IPS DF 6.9 (cell line): ENCODE measurements at places on chromosomes 1 and 21.

DNA sequence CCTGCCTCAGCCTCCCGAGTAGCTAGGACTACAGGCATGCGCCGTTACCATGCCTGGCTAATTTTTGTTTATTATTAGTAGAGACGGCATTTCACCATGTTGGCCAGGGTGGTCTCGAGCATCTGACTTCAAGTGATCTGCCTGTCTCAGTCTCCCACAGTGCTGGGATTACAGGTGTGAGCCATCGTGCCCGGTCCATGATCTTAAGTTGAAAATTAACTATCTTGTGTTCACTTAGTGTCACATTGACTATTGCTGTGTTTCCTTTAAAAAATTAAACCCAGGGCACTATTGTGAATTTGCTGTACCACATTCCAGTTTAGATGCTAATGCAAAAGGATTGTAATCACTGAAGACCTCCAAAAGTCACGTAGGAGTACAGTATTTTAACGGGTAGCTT lies 14.1 kb downstream of the CMPK1 start:
- no peaks in the 10 kb centered on the region for H3K4me1 ChIP-seq
- no peaks in the 10 kb centered on the region for H3K27me3 ChIP-seq
- H3K27ac ChIP-seq = no peak overlapping the region

DNA sequence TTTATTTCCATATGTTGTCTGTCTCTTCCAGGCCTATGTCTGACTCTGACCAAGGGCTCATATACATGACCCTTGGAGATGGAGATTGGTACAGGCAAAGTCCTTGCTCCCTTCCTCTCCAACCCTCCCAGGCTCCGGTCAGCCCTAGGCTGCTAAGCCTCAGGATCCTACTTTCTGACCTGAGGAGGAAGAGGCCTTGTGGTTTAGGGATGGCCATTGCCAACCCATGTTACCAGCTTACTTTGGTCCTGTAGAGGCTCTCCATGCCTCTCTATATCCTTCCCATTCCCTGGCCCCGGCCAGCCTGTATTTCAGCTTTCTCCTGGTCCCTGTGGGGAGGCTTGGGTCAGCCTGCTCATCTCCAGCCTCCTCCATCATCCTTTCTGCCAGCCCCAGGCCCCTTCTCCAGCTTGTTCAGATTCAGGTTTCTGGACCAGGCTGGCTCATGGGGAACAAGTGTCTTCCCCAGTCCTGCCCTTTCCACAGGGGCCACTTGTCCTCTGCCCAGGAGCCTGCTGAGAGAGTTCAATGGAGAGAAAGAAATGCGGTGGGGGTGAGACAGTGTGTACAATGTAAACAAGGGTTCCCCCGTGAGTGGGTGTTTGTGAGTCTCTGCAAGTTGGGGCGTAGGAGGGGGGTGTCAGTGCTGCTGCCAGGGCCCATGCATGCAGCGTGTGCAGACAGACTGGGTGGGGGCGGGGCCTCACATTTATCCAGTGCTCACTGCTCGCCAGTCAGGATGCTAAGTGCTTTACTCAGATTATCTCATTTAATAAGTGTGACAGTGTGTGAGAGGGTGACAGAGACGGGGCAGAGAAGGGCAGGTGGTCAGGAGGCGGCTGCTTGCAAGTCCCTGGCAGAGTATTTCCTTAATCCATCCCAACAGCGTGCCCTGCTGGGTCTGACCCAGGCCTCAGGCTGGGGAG lies 31.3 kb upstream of the FOXO6 start:
- no peaks in the 10 kb centered on the region; the same call in 1 of the 2 replicates for H3K4me1 ChIP-seq
- H3K36me3 ChIP-seq = no peaks in the 10 kb centered on the region
- H3K4me3 ChIP-seq = no peak overlapping the region
- DNase-seq = no peak
- no peaks in the 10 kb centered on the region for H3K27me3 ChIP-seq

GRCh38 chr1:222739929-222740328 lies 2.9 kb downstream of the FAM177B start:
- H3K4me1 ChIP-seq = peaks cover 2% of the 10 kb centered on the region
- no peak overlapping the region for H3K4me3 ChIP-seq
- H3K27me3 ChIP-seq = no peaks in the 10 kb centered on the region
- no peak overlapping the region for H3K27ac ChIP-seq

DNA sequence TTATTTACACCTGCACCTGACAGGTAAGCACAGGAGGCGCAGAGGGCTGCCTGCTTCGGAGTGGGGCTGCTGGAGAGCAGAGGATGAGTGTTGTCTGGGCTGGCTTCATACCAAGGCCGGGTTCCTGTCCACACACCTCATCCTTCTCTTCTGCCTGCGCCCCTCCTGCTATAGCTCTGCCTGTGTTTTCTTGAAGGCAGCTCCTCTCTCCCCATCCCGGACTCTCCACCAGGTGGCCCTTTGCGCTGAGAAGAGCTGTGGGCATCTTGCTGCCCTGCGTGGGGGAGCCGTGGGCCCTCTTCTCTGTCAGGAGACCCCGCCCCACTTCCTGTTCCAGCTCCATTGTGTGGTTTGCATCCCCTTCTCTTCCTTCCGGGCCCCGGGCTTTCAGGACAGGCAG lies 35.0 kb downstream of the ARHGEF10L start:
- H3K4me1 ChIP-seq = peaks cover 27% of the 10 kb centered on the region
- no peak overlapping the region for H3K27ac ChIP-seq
- DNase-seq = no peak

DNA sequence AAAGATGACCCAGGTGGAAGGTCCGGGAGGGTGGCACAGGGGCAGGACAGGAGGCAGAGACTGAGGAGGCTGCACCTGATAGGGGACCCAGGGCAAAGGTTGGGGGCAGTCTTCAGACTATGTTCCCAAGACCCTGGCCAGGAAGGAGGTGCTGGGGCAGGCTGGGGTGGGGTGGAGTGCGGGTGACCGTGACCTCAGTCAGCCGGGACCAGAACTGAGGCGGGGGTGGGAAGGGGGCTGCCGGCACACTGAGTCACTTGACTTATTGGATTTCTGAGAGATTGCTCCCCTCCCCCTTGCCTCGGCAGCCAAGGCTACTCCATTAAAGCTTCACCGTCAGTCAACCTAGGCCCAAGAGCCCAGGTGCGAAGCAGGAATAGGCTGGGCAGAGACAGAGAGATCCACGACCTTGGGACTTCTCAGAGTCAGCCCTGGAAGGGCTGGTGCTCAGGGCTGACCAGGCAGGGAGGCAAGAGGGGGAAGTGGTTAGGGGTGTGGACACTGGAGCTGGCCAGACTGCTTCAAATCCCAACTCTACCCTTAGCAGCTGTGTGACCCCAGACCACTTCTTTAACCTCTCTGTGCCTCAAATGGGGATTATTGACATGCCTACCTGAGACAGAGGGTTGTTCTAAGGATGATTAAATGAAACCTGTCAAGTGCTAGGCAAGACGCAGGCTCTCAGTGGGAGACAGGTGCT lies 47.9 kb upstream of the LAPTM5 start:
- DNase-seq = no peak
- no peaks in the 10 kb centered on the region for H3K27me3 ChIP-seq
- H3K36me3 ChIP-seq = no peaks in the 10 kb centered on the region
- no peak overlapping the region for H3K27ac ChIP-seq
- no peak overlapping the region for H3K4me3 ChIP-seq

- no peak for DNase-seq
- H3K27ac ChIP-seq = no peak overlapping the region
- H3K36me3 ChIP-seq = no peaks in the 10 kb centered on the region
- no peaks in the 10 kb centered on the region; the same call in 1 of the 2 replicates for H3K4me1 ChIP-seq
- H3K4me3 ChIP-seq = no peak overlapping the region
- no peaks in the 10 kb centered on the region for H3K27me3 ChIP-seq
Observed at GRCh38 chr1:167871331-167871730, 42.6 kb downstream of the ADCY10 start.

DNA sequence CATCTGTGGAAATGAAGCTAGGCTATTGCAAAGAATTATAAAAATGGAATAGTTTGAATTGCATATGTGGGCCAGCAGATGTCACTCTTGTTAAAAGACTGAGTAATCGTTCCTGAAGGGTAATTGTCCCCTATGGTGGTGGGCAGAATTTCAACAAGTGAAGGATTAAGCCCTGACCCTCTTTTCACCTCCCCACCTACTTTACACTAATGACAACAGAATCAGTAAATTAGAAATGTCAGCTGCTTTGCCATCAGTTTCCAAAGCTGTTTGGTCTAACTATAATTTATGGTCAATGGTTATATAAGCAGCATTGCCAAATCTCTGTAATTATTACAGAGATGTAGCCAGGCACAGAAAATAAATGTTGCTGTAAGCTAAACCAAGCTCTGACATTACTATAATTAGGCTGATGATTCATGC lies 898.6 kb downstream of the AMY1C start:
- H3K27me3 ChIP-seq = no peaks in the 10 kb centered on the region
- no peak overlapping the region for H3K27ac ChIP-seq
- H3K36me3 ChIP-seq = no peaks in the 10 kb centered on the region
- H3K4me3 ChIP-seq = no peak overlapping the region
- H3K4me1 ChIP-seq = no peaks in the 10 kb centered on the region

DNA sequence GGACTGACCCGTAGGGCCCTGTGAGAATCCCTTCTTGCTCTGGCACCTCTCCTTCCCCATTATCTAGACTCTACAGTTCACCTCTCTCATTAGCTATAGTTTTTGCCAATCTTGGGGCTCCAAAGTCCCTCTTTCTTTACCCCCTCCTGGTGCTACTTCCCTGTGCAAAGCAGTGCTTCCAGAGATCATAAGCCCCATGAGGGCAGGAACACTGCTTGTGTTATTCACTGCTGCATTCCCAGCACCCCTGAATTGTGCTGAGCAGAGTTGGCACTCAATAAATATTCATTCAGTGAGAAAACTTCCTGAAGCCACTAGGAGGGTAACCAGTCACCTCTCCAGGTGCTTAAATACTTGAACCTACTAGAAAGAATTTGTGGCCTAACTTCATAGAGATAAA lies 2.1 kb upstream of the H3-3A start:
- H3K27ac ChIP-seq = no peak overlapping the region
- no peak overlapping the region for H3K4me3 ChIP-seq
- no peaks in the 10 kb centered on the region for H3K4me1 ChIP-seq
- no peaks in the 10 kb centered on the region for H3K27me3 ChIP-seq

DNA sequence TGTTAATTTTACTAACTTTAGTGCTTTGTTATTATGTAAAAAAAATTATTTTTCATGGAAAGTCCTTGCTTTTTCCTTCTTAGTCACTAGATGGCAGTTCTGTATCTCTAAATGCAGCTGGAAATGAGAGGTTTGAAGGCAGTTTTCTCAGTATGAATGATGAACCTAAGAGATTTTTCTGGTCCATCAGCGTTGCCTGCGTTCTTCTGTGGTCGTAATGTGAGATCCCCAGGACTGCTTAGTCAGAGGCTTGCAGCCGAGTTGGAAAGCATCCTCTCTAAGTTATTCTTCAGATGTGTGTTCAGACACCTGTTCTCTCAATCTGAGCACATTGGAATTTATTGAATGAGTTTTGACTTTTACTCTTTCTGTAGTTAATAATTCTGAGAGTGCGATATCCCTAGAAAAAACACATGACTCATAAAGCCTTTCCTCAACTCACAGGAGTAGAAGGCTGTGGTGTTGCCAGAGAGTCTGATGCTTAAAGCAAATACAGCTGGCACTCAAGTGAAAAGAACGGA lies 99.3 kb downstream of the FMN2 start:
- no peaks in the 10 kb centered on the region for H3K36me3 ChIP-seq
- H3K27ac ChIP-seq = no peak overlapping the region
- DNase-seq = no peak
- no peaks in the 10 kb centered on the region for H3K4me1 ChIP-seq
- no peaks in the 10 kb centered on the region for H3K27me3 ChIP-seq

- H3K4me3 ChIP-seq = no peak overlapping the region
- H3K27ac ChIP-seq = no peak overlapping the region
- H3K27me3 ChIP-seq = no peaks in the 10 kb centered on the region
- peaks cover 4% of the 10 kb centered on the region; the same call in 1 of the 2 replicates for H3K4me1 ChIP-seq
- H3K36me3 ChIP-seq = no peaks in the 10 kb centered on the region
Observed at GRCh38 chr1:63888984-63889383, 115.2 kb downstream of the ROR1 start.

DNA sequence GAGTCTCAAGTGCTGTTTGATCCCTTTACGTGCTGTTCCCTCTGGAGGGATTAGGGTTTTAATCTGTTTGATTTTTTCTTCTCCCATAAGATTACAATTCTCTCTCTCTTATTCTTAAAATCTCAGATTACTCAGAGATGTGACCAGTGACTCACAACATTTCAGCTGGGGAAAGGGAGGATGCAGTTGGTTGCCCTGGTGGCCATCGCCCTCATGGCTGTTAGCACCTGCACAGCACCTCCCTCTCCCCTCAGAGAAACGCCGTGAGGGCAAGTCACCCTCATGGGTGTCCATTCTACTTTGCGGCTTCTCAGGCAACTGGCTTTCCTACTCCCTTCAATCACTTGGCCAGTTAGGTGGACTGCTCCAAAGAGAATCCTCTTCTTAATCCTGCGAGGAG lies 42.4 kb upstream of the KCNA3 start:
- no peak overlapping the region for H3K4me3 ChIP-seq
- H3K27ac ChIP-seq = no peak overlapping the region
- 0 out of 2 replicates have a peak, but pooled peaks cover under 1% of the 10 kb centered on the region for H3K4me1 ChIP-seq
- no peak for DNase-seq

DNA sequence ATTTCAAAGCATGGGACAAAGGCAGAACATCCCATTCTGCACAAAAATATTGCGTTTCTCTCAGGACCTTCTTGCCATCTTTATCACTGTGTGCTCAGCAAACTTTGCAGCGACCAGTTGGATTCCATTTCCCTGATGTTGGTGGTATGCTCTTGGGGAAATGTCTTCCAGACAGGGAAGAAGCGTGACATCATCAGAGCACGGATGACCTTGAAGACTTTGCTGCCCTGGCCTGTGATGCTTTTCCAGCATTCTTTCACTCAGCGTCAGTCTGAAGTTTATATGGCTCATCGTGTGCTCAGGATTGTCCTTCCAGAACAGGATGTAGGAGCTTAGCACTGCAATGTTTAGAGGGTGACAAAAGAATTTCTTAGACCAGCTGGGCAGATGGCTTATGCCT lies 131.4 kb upstream of the F3 start:
- no peaks in the 10 kb centered on the region for H3K4me1 ChIP-seq
- H3K36me3 ChIP-seq = no peaks in the 10 kb centered on the region
- H3K27ac ChIP-seq = no peak overlapping the region
- no peak overlapping the region for H3K4me3 ChIP-seq
- no peaks in the 10 kb centered on the region for H3K27me3 ChIP-seq
- no peak for DNase-seq

DNA sequence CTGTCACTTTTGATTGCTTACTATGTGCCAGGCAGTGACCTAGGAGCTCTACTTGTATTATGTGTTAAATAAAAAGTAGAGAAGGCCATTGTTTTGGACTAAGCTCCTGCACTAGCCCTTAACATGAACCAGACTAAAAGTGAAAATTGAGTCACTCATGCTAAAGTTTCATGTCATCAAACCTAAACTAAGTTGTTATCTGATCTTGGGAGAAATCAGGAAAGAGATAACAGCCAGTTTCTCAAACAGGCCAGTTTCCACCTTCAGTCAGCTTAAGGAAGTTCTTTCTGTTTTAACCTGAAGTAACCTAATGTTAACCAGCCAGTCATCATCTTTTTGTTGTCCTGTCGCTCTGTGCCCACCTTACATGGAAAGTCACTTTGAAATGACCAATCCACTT lies 102.1 kb upstream of the MARK1 start:
- H3K27ac ChIP-seq = no peak overlapping the region
- no peak overlapping the region for H3K4me3 ChIP-seq
- no peak for DNase-seq
- no peaks in the 10 kb centered on the region for H3K36me3 ChIP-seq
- no peaks in the 10 kb centered on the region for H3K27me3 ChIP-seq

GRCh38 chr21:33245289-33245918 lies 15.7 kb downstream of the IFNAR2 start:
- H3K36me3 ChIP-seq = peaks cover 10% of the 10 kb centered on the region; the same call in 1 of the 2 replicates
- DNase-seq = no peak
- H3K4me1 ChIP-seq = no peaks in the 10 kb centered on the region
- H3K27ac ChIP-seq = no peak overlapping the region
- H3K27me3 ChIP-seq = no peaks in the 10 kb centered on the region
